ENCODE measurements at places on chromosomes 3 and 15.

DNA sequence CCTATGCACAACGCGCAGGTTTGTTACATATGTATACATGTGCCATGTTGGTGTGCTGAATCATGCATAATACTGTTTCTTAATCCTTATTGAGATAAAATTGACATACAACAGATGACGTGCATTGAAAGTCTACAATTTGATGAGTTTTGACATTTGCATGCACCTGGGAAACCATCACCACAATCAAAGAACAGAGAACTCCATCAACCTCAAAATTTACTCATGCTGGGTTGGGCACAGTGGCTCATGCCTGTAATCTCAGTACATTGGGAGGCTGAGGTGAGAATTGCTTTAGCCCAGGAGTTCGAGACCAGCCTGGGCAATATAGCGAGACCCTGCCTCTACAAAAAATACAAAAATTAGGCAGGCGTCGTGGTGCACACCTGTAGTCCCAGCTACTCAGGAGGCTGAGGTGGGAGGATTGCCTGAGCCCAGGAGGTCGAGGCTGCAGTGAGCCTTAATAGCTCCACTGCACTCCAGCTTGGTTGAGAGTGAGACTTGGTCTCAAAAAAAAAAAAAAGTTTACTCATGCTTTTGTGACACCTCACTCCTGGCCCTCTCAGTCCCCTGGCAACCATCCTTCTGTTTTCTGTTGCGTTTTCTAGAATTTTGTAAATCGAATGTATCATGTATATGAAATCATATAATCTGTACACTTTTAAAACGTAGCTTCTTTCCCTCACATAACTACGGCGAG is 56.6 kb downstream of the BHLHE40 start:
- no peak for DNase-seq

GRCh38 chr3:38354588-38355330 is 8.2 kb downstream of the XYLB start:
- DNase-seq = no peak

DNA sequence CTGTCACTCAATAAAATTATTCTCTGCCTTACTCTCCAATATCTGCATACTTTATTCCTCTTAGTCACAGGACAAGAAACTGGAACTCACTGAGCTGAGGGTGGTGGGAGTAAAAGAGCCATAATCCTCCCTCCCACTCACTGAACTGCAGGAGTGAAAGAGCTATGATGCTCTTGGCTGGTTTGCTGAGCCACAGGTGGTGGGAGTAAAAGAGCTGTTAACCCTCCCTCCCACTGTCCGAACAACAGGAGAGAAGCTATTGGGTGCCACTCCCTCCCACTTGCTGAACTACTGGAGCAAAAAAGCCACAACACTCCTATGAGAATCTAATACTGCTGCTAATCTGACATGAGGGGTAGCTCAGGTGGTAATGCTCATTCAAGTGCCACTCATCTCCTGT is 391.0 kb downstream of the NSUN3 start:
- no peak for DNase-seq

DNA sequence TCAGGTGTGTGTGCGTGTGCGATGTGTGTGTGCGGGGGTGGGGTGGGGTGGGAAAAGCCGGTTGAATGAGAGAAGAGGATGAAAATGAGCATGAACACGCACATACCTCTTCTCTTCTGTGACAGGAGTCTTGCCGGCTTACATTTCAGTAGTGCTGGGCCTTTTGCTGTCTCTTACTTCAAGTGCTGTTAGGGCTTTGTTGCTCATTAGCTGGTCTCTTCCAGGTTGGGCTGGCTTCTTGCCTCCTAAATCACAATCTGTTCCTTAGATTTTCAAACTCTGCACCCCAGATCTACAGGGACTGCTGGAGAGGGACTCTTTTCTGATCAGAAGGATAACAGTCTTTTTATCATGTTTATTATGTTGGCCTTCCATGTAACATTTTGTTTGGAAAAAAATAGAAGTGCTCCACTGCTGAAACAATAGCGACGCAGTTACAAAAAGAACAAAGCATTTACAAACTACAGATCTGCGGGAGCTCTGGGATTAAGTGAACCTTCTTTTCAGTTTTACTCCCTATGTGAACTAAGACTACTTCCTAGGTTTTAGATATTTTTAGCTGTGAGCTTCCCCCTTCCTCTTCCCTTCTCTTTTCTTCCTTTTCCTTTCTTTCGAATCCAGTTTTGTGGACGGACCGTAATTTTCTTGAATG is 48.5 kb downstream of the USP13 start:
- DNase-seq = no peak

- no peak for DNase-seq
Measured at GRCh38 chr15:37771465-37771864, 163.0 kb upstream of the TMCO5A start.

GRCh38 chr15:33218071-33218491 is 23.6 kb upstream of the FMN1 start:
- no peak for DNase-seq

GRCh38 chr3:41863024-41863423 is 98.9 kb downstream of the ULK4 start:
- DNase-seq = no peak

GRCh38 chr3:180274536-180274935 is 237.8 kb upstream of the PEX5L start:
- DNase-seq = no peak

DNA sequence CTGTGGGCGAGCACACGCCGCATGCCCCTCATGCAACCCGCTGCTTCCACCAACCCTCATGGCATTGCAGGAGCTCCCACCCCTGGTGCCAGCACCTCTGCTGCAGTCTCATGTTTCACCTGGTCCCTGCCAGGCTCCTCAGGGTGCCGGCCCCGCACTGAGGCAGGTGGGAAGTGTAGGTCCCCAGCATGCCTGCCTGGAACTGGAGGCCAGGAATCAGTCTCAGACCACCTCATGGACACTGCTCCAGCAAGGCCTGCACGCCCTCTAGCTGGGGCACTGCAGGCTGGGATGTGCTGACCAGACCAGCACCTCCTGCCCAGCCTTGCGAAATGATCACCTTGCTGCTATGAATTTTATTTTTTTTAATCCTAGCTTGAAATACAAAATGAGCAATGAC is 39.1 kb downstream of the OCA2 start:
- no peak for DNase-seq

GRCh38 chr3:171566803-171567422 is 106.7 kb upstream of the TNIK start:
- DNase-seq = no peak

GRCh38 chr3:30443756-30444673 is 162.4 kb upstream of the TGFBR2 start:
- no peak for DNase-seq

DNA sequence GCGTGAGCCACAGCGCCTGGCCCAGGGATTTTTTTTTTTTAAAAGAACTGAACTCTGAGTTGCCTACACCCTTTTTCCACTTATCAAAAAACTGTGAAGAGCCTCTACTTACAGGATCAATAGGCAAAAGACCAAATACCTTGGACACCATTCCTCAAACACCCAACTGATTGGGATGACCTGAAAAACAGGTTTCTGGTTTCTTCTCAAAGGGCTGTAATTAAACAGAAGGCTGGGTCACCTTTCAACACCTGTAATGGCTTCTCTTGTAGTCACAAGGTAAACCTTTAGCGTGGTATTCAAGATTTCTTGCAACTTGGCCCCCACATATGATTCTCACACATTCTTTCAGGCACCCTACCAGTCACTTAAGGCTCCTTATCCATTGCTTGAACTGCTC is 38.4 kb upstream of the PLXND1 start:
- DNase-seq = no peak

DNA sequence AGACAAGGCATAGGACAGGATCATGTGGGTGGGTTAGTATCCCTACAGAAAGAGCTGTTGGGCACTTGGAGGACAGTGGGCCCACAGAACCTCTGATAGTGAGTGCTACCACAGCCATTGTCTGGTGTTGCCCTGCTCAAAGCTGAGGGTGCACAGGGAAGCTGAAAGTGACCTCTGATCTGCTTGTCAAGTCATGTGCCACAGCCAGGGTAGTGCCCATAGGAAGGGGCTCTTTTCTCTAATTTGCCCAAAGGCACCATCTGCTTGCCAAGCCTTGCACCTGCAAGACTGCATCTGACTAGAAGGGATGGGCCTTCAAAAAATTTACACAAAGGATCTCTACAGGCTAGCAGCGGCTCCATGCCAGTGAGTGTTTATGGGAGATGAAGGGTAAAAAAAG is 87.4 kb upstream of the GSK3B start:
- no peak for DNase-seq

DNA sequence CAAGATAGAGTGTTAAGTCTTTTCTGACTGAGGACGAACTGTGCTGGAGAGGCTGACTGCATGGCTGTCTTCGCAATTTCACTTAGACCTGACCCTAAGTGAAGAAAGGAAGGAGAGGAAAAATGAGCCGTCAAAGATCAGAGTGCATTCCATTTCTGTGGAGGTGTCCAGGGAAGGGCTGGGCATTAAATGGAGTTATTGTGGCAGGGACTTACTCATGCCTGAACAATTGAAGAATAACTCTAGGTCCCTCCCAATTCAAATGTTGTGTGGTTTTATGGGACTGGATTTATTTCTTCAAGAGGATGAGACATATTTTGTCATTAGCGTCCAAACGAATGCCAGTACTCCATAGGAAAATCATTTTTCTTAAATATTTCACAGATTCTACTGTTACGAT is 187.3 kb upstream of the CFAP20DC start:
- DNase-seq = no peak

GRCh38 chr3:115898656-115899410 is 275.5 kb downstream of the GAP43 start:
- no peak for DNase-seq

- DNase-seq = no peak
Measured at GRCh38 chr3:126194713-126195305, 14.4 kb upstream of the ALDH1L1 start.

GRCh38 chr3:193972832-193973231 is 163.1 kb upstream of the HES1 start:
- no peak for DNase-seq

DNA sequence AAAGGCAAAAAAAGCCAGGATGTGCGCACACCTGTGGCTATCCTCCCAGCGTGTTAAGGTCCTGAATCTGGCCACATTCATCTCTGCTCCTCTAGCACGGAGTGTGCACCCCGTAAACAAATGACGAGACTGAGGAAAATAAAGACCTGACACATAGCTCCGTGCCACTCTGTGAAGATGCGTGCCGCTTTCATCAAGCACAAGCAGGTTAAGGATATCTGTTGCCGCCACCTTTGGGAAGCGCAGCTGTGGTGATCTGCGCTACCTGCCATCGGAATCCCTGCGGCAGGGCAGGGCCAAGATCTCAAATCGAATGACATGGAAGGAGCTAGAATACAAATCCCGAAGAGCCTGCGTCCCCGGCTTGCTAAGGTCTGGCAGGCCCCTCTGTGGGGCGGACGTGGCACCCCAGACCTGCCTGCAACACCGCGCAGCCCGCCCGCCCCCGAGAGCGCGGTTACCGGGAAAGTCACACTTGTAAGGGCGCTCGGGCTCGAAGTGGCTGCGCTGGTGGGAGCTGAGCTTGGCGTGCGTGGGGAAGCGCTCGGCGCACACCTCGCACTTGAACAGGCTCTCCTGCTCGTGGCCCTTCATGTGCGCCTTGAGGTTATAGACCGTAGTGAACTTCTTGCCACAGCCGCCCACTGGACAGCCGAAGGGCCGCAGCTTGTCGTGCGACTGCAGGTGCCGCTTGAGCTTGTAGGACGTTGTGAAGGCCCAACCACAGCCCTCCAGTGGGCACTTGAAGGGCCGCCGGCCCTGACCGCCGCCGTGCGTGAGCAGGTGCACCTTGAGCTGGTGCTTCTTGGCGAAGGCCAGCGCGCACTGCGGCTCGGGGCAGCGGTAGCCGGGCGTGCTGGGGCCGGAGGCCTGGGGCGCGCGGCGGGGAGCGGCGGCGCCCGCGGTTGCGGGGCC is 936 bp downstream of the ZXDC start:
- peak; percentile 45 for DNase-seq
